ENCODE measurements at places on chromosomes 13 and 19.

- DNase-seq: no peak
These were observed 2.9 kb upstream of the ZNF700 start for GRCh38 chr19:11921852-11922495.

- no peak for DNase-seq
These were observed 4.9 kb downstream of the SSC5D start for GRCh38 chr19:55493052-55493644.

DNA sequence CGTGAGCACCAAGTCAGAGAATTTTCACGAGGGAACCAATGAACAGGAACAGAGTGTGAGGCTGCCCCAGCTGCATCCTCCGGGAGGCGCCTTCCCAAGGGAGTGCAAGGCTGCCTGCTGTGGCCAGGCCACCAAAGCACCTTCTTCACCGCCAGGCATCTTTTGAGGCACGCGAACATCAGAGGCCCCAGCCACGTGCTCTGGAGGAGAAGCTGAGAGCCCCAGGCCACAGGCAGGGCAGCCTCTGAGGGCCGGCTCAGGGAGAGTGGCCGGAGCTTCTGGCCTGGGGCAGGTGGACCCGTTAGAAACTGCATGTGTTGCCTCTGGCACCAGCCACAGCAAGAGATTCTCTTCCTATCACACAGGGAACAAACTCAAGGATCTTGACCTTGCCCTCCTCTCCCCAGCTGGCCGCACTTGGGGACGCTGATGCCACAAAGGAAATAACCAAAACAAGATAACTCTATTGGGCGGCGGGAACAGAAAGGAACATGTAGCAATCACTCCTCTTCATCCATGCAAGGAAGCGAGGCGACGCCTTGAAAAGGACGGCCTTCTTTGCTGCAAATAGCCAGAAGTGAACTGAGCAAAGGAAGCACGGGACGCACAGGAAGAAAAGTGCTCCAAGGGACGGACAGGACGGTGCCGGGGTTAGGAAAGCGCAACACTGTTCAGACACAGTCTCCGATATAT lies 19.9 kb downstream of the GAS6 start:
- no peak for DNase-seq

GRCh38 chr19:10191347-10191746 lies 3.4 kb downstream of the DNMT1 start:
- DNase-seq: no peak

All from stimulated activated CD4-positive, alpha-beta T cell treated with anti-CD3 and anti-CD28 coated beads, Interleukin-15, amount 100 ng/mL, for 1 hour (primary cell).